ENCODE measurements at places on chromosomes 11 and 22.

- no peak for DNase-seq
Measured at GRCh38 chr11:65927904-65928397, 8.7 kb downstream of the DRAP1 start.

DNA sequence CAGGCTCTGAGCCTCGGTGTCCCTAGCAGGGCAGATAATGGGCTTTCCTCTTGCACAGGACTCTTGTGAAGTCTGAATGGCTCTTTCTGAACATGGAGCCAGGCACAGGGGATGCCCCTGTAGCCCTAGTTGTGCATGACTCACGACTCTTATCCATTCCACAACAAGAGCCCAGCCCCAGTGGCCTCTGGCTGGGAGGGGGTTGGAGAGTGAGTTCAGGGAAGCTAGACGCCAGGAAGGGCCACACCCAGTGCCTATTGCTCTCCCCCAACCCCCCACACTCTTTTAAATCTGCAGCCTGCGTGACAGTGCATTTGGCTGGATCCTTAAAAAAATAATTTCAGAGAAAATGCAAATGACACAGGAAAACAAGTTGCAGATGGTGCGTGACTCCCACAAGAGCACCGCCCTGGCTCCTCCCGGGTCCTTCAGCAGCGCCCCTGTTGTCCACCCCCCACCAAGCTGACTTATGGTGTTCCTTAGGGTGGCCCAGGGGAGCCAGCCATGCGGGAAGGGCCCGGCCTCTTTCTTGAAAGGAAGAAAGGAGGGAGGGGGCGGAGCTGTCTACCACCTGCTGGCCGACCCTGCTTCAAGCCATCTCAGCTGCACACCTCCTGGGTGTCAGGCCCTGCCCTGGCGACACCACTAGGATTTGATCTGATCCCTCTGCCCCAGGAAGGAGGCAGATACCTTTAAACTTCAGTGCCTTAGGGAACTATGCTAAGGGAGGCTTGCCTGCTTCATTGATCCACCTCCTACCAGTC, 74.7 kb downstream of the MN1 start:
- peak; percentile 44 for DNase-seq

GRCh38 chr11:6022956-6023355, 7.6 kb downstream of the OR56A1 start:
- peak; percentile 79 for DNase-seq

DNA sequence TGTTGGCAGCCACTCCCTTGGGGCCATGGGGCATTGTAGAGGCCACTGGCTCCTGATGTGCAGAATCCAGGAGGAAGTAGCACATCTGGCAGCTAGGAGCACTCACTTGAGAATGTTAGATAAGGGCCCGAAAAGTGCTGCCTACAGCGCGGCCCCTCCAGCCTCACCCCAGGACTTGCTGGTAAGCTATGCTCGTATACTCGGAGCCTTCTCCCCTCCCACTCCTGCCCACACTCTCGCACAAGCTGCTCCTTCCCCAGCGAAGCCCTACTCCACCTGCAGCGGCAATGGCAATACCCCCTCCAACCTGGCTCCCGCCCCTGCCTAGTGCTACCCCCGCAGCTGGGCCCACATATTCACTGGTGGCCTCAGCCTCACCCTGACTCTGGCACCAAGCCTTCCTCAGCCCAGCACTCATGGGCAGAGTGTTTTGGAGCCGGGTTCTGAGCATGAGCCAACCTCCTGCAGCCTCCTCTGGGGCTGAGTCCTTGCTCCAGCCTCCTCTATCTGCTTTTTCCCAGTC, 47.7 kb downstream of the PDE2A start:
- DNase-seq: no peak

GRCh38 chr11:77212314-77213007, 84.4 kb downstream of the MYO7A start:
- no peak for DNase-seq

GRCh38 chr22:40817737-40818136, 1.4 kb downstream of the SLC25A17 start:
- no peak for DNase-seq

Data from GM23338 (cell line).